ENCODE measurements at places on chromosomes 4 and X.
A peak's percentile ranks its signal among the peaks of the same experiment; 100 is the strongest.

DNA sequence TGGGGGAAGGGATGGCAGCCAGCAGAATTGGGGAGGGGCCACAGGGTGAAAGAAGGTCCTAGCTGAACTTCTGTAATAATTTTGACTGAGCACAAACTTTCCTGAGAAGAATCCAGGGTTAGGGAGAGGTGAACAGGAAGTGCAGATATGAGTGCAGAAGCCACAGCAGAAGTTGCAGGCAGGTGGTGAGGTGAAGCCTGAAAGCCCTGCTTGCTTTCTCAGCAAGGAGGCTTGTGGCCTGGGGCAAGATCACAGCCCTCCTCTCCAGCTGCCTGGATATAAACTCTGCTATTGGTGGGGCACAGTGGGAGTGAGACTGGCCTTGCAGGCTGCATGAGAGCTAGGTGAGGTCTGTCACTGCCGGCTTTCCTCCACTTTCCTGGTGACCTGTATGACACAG, 44.1 kb upstream of the UPRT start:
- DNase-seq = no peak

- no peak for DNase-seq
These were observed 263.8 kb downstream of the NKX6-1 start for GRCh38 chr4:84235126-84235944.

GRCh38 chrX:140151316-140151715, 186.0 kb upstream of the CXorf66 start:
- no peak for DNase-seq

DNA sequence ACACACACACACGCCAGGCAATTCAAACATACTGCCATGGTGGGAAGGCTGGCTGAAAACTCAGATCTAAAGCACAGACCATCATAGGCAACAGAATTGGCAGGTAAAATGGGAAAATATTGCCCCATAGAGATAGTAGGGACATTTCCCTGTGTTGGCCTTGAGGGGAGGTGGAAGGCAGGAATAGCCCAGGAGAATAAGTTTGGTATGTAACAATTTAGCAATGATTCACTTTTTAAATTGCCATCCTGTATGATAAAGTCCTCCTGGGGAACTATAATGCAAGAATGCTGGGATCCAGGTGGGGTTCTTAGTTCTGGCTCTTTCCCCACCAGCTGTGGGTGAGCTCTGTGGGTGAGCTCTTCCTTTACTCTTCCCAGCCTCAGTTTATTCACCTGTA, 51.0 kb downstream of the ATXN3L start:
- DNase-seq = no peak

DNA sequence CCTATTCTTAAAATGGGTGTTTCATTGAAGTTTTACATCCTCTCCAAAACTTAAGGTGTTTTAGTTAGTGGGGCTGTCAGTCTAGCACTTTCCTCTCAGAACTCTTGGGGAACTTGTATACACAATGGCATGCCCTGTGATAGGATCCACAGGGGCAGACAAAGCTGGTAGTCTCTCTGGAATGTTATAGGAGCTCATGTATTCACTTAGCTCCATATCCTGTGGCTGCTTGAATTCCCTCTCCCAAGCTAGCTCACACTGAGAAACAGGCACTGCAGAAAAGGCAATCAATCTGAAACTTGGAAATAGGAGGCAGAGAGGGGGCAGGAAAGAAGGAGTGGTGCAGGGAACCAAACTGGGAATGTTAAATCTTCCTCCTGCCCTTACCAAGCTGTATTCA, 26.3 kb upstream of the ARMCX2 start:
- no peak for DNase-seq

- DNase-seq = no peak
These were observed 108.2 kb upstream of the FAM9C start for GRCh38 chrX:13152518-13153185.

DNA sequence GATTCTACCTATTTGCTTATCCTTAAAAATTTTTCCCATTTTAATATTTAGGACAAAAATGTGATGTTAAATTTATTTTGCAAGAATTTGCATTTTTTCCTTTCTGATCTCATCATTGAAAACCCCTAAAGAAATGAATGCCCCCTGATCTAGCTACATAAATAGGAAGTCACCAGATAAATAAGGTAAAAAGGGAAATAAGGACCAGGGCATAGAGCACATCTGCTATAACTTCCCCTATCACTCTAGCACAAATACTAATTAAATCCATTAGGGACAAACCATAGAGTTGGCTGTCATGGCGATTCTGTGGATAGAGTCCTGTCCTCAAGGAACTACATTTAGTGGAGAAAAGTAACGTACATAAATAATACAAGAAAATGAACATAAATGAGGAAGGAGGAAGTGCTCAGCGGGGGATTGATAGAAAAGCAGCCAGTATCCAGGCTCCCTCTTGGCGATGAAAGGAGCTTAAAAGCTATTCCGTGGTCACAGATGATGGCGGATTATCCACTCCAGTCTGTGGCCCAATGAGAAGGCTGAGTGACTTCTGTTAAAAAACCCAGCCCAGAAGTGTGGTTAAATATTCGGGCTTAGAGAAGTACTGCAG, 76.9 kb upstream of the RPL34 start:
- no peak for DNase-seq

GRCh38 chrX:6666624-6667023, 131.7 kb upstream of the VCX3A start:
- DNase-seq = no peak

DNA sequence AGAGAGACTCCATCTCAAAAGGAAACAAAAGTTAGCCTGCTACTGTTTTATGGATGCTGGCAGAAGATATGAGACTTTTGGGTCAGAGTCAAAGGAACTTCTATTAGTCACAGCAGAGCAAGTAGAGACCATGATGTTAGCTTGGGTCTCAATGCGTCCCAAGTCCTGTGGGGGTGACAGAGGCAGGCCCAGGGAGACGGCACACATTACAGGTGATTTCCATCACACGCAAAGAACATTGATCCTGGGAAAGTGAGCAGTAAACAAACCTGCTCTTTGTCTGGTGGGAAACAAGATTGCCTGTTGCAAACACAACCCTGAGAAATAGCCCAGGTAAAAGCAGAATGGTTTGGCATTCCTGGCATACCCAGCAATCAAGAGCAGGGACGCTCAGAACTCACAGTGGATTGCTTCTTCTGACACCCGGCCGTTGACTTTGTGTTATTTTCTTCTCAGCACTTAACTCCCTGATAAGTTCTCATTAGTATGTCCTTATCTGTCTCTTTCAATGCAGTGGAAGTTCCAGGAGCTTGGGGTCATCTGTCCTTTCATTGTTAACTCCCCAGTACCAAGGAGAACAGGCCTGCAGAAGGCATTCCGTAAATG, 51.2 kb upstream of the LGI2 start:
- DNase-seq = no peak

DNA sequence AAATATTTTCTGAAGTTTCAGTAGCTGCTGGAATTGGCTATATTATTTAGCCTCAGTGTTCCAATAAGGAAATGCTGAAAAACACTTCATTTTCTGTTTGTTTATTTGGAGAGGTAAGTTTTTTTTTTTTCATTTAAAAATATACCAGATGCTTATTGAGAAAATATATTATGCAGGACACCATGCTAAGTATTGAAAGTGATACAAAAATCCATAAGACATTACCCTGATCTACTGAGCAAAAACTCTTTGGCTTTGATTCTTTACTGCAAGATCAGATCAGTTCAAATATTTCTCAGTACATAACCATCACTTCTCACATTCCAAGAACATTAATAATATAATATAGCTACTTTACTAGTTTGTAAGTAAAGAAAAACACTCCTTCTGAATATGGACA, 123.4 kb upstream of the PACRGL start:
- no peak for DNase-seq

GRCh38 chrX:27890611-27891010, 82.8 kb downstream of the MAGEB10 start:
- DNase-seq = no peak

GRCh38 chr4:179768996-179769395, 2326.8 kb upstream of the AGA start:
- DNase-seq = no peak

DNA sequence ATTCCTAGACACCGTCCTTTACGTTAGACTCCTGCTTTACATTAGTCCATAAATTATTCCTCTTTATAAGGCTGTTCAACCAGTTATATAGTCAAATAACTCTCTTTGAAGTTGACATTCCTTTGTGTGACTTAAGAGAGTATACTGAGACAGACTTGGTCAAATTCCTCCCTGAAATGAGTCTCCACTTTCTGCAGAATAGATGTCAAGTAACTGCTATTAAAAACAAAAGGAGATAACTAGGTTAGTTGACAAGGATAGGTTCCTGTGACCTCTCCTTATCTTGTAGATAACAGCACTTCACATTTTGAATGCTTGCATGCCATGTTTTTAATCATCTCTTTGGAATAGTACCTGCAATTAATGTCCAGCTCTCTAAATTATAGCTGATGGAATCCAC, 5.7 kb downstream of the GUCY1A1 start:
- no peak for DNase-seq

GRCh38 chr4:81527115-81527514, 55.4 kb upstream of the RASGEF1B start:
- DNase-seq = no peak

DNA sequence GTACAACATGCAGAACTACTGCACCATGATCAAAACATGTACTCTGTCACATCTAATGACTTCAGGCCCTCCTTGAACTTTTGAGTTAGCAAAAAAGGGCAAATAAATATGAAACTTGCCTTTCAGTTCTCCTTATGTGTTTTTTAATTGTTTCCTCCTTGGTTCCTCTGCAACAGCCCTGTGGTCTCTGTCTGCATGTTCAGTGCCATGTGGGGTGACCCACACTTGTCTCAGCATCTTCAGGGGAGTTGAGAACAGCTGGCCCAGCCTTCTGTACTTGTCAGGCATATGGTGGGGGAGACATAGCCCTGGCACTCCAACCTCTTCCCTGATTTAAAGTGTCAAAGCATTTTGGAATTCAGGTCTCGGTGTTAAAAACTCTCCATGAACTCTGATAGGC, 188.0 kb upstream of the PGRMC2 start:
- no peak for DNase-seq

DNA sequence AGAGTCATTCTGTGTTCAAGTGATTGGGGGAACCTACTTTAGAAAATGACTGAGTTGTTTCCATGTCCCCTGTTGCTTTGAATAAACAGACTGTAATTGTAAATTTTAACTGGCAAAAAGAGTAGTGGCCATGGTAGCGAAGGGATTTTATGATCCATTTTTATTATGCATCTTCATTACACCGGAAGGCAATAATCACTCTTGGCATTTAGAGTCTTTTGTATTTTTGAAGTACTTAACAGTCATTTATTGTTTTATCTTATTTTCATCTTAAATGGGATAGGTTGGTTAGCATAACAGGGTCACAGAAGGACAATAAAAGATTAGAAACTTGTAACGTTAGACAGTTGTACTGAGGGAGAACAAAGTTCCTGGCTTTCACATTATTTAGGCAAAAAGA, 11.0 kb upstream of the OTC start:
- DNase-seq = no peak

GRCh38 chr4:10345381-10345784, 111.8 kb downstream of the ZNF518B start:
- DNase-seq = no peak

GRCh38 chrX:152926279-152926678, 28.4 kb downstream of the ZNF185 start:
- peak; percentile 14 for DNase-seq

- DNase-seq = no peak
These were observed 68.0 kb downstream of the PPEF2 start for GRCh38 chr4:75834095-75834771.

- no peak for DNase-seq
These were observed 19.6 kb downstream of the CYP2U1 start for GRCh38 chr4:107950746-107951540.

- DNase-seq = no peak
These were observed 40.7 kb upstream of the DDX3X start for GRCh38 chrX:41293269-41293668.

DNA sequence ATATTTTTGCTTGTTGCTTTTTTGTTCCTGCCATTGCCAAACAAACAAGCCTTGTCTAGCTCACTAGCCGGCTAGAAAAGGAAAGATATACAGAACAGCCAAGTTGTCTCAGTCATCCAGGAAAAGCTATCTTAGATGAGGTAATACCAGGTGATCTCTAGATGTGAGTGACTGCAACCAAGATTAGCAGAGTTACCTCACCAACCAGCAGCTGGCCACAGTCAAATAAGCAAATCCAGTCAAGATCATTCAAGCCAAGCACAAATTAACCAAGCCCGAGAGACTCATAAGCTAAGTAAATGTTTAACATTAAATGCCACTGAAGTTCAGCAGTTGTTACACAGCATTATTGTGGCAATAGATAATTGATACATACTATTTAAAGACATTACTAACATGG, 108.6 kb downstream of the CENPC start:
- no peak for DNase-seq

DNA sequence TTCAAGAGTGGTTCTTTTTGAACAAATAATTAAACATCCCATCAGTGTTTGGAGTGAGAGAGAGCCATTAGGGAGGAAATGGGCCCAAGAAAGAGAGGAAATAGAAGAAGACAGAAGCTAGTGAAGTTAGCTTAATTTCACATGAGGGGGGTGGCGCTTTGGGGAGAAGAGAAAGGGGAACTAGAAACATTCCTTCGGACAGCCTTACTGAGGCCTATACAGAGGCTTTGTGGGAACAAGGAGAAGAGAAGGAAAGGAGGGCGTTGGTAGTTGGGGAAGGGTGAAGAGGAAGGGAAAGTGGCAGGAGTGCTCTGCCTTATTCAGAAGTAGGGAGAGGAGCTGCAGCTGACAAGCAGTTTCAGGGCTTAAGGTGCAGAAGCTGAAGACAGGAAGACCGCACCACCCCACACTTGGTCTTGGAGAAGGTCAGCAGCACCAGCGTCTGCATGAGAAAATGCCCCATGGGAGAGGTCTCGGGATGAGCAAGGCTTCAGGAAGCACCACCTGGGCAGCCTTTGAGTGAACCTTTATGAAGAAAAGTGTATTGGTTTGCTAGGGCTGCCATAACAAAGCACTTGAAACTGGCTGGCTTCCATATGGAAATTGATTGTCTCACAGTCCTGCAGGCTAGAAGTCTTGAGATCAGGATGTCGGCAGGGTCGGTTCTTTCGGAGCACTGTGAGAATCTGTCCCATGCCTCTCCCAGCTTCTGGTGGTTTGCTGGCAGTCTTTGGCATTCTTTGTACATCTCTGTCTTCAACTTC, 85.1 kb downstream of the KIT start:
- no peak for DNase-seq

- no peak for DNase-seq
These were observed 45.8 kb downstream of the TEX13B start for GRCh38 chrX:107936434-107936730.
